Endodermal cell (in vitro differentiated cells): ENCODE measurements at places on chromosomes 5 and 9. TPM values are rescaled to one million over a fixed set of nuclear protein-coding genes. Genes with fewer than 3 reads are reported as not detected.

DNA sequence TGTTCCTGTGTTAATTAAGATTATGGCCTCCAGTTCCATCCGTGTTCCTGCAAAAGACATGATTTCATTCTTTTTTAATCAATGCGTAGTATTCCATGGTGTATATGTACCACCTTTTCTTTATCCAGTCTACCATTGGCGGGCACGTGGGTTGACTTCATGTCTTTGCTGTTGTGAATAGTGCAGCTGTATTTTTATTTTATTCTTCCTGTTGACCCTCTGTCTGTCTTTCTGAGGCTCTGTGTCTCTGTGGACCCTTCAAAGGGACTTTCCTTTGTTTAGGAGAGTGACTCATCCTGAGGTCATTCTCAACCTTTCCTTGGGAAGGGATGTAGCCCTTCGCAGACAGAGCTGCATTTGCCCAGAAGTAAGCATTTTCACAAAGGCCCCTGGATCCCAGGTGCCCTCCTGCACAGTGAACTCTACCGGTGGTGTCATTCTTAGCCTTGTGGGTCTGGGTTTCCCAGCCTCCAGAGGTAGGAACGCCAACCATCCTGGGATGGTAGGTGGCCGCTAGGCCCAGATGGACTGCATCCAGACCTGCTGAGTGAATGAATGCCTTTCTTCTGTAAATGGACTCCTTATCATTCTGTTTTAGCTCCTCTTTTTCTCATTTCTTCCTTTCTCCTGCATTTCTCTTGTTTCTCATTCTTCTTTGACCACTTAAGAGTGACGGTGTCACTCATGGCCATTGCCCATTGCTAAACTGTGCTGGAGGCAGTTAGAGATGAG, 22.4 kb downstream of the TRIO start:
- DNase-seq = no peak

DNA sequence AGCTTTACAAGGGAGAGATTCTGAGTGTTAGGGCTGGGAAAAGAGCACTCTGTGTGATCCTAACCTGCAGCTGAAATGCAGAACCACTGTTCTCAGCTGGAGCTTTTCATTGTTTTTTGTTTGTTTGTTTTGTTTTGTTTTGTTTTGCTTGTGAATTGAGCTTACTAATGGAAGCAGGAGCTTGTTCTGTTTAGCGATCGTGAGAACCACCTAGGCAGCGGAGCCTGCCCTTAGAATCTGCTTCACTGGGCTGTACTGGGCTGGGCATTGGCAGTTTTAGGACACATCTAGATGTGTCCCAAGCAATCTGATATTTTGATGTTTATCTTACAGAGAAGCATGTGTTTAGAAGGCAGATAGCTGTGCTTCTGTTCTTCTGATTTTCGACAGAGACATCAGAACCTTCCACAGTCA, 14.3 kb downstream of the SYK start:
- no peak for DNase-seq

- no peak for DNase-seq
These were observed 93.0 kb downstream of the SUSD1 start for GRCh38 chr9:112081918-112082729.

DNA sequence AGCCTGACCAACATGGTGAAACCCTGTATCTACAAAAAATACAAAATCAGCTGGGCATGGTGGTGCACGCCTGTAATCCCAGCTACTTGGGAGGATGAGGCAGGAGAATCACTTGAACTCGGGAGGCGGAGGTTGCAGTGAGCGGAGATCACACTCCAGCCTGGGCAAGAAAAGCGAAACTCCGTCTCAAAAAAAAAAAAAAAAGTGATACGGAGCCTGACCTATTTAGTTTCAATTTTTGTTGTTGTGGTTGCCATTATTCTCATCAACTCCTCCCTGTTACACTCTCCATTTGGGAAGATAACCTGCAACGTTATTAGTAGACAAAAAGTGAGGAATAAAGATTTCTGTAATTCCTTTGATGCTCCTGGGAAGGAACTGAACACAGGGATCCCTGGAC, 1.3 kb downstream of the STOM start:
- DNase-seq = no peak

DNA sequence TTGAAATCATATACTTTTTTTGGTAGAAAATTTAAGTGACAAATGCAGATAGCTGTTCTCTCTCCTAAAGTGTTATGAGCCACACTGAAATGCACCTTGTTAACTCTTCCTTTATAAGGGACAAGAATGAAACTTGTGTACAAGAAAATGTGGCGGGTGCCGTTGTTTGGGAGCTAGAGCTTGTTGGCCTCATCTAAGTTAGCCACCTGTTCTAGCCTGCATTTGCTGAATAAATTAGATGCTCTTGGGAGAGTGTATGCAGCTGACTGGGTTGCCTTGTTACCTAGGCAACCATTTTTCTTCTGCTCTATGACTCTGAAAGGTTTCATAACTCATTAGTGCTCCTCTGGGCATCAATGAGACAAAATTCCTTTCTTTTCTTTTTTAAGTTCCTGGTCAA, 174.3 kb downstream of the TAF11L14 start:
- DNase-seq = no peak

- DNase-seq = no peak
These were observed 79.3 kb downstream of the TLE1 start for GRCh38 chr9:81609782-81610739.

- no peak for DNase-seq
These were observed 211.4 kb downstream of the BNC2 start for GRCh38 chr9:16659096-16659495.

DNA sequence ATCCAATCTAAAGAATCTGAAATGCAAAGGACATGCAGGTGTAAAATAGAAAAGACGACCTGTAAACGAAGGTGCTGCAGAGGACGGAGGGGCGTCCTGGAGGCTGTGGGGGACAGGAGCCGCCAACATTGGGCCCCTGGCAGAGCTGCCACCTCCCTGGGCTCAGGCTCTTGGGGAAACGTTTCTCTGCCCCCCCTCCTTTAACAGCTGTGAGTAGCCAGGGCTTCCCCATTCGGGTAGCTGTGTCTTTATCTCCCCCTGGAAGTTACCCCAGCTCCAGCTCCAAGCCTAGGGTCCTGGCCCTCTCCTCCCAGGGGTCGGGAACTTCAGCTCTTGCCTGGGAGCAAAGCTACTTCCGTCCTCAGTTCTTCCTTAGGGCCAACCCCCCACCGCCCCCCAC, 51.5 kb downstream of the PSD2 start:
- no peak for DNase-seq

DNA sequence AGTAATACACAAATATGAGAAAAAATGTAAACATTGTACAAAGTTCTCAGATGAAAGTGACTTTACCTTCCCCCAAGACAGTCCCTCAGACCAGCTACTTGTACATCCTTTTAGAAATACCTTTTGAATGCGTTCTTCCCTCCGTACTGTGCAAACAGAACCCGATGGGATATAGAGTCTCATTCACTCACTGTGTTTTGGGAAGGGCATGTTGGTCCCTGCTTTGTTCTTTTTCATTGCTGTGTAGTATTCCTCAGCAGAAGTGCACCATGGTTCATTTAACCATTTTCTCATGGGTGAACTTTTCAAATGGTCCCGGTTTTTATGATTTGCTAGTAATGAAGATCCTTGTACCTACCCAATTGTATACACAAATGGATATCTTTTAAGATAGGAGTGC, 94.4 kb downstream of the ANKRD33B start:
- DNase-seq = no peak

DNA sequence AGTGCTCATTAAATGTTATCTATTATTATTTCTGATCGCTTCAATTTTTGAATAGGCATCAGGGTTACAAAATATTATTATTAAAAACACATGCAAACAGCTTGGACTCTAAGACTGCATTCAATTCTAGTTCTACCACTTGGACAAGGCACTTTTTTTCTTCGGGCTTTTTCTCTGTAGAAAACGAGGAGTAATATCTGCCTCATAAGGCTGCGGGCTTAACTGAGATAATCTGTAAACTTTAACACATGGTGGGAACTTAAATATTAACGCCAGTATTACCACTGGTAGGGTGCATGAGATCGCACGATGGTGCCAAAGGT, 511 bp upstream of the SPDL1 start:
- DNase-seq = no peak

DNA sequence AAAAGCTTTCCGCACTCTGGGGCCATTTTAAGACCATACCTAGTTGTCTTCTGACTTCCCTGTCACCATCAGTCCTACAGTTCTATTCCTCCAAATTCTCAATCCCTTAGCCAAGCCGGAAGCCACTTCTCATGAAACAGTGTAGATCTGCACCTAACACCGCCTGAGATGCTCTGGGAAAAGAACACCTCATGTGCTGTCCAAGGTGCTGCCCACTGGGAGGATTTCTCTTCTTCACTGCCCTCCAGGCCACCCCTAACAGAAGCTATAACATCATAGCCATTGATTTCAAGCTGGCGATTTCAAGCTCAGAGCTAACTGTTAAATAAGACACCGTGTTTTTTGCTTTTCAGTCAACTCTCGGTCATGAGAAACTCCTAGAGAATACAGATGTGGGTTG, 559.3 kb downstream of the CCDC171 start:
- peak; percentile 71 for DNase-seq

DNA sequence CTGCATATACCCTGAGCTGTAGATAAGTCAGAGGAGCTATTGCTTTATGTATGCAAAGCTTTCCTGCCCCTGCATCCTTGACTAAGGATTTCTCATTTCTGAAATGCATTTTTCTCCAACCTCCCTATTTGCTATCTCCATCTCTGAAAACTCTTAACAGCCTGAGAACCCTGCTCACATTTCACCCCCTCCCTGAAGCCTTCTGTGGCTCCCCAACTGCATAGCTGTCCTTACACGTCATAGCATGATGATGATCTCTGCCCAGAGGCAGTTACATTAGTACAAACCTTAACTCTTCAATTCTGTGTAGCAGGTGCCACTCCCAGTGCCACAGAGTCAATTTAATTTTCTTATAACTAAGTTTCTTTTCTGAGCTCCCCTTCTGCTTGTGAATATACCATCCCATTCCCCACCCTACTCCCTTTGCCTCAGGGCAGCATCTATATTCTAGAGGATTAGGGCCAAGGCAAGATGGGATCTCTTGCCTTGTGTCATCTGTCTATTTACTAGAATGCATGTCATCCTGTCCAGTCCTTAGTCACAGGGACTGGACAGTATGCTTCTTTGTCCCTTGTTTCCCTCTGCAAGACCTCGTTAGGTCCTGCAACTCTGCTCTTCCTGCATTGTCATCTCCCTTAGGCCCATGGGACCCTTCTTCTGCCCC, 149.7 kb upstream of the SPRY4 start:
- no peak for DNase-seq

DNA sequence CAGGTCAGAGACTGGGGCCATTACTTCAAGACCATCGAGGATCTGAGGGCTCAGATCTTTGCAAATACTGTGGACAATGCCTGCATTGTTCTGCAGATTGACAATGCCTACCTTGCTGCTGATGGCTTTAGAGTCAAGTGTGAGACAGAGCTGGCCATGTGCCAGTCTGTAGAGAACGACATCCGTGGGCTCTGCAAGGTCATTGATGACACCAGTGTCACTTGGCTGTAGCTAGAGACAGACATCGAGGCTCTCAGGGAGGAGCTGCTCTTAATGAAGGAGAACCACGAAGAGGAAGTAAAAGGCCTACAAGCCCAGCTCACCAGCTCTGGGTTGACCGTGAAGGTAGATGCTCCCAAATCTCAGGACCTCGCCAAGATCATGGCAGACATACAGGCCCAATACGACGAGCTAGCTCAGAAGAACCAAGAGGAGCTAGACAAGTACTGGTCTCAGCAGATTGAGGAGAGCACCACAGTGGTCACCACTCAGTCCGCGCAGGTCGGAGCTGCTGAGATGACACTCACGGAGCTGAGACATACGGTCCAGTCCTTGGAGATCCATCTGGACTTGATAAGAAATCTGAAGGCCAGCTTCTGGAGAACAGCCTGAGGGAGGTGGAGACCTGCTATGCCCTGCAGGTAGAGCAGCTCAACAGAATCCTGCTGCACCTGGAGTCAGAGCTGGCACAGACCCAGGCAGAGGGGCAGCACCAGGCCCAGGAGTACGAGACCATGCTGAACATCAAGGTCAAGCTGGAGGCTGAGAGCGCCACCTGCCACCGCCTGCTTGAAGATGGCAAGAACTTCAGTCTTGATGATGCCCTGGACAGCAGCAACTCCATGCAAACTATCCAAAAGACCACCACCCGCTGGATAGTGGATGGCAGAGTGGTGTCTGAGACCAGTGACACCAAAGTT, 9.3 kb downstream of the NIPBL start:
- peak; percentile 38 for DNase-seq

The WDR38 gene
- total RNA-seq = not detected in 3 replicates

The NMUR2 gene
- total RNA-seq = not detected in 3 replicates

The KCNN2 gene
- total RNA-seq = 1.0 to 5.2 TPM (median 3.0 TPM) in 3 replicates

The EDIL3 gene
- 17.5 and 22.5 TPM in 2 replicates for total RNA-seq

The DCAF12 gene
- 20.6 to 43.5 TPM (median 37.0 TPM) in 3 replicates for total RNA-seq

The NIM1K gene
- total RNA-seq = 0.25 TPM in 1 of 2 replicates, not detected in the other

The MIER3 gene
- 46.1 and 48.3 TPM in 2 replicates for total RNA-seq
